BJ (cell line): ENCODE measurements at places on chromosomes 2 and 18.
A peak's percentile ranks its signal among the peaks of the same experiment; 100 is the strongest.

- no peak for DNase-seq
Measured at GRCh38 chr2:70024284-70024683, 62.9 kb upstream of the ASPRV1 start.

DNA sequence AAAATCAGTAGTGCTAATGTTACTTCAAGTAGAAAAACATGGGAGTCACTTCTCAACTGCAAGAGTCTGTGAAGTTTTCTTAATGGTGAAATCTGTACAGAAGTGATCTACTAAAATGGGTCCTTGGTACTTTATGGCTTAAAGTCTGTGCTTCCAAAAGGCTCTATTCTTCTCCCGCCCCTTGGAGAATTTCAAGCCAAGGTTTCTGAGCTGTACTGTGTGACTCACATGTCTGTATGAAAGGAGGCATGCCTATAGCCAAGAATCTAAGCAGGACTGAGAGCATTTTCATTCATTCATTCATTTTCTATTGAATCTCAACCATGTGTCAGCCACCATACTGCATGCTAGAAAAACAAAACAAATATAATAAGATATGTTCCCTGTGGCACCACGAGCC lies 19.8 kb upstream of the DDX18 start:
- no peak for DNase-seq

- no peak for DNase-seq
Measured at GRCh38 chr2:13114391-13114790, 397.7 kb downstream of the TRIB2 start.

- no peak for DNase-seq
Measured at GRCh38 chr2:133453032-133453431, 115.2 kb downstream of the NCKAP5 start.

- peak; percentile 19 for DNase-seq
Measured at GRCh38 chr2:151860613-151861146, 32.5 kb upstream of the ARL5A start.

DNA sequence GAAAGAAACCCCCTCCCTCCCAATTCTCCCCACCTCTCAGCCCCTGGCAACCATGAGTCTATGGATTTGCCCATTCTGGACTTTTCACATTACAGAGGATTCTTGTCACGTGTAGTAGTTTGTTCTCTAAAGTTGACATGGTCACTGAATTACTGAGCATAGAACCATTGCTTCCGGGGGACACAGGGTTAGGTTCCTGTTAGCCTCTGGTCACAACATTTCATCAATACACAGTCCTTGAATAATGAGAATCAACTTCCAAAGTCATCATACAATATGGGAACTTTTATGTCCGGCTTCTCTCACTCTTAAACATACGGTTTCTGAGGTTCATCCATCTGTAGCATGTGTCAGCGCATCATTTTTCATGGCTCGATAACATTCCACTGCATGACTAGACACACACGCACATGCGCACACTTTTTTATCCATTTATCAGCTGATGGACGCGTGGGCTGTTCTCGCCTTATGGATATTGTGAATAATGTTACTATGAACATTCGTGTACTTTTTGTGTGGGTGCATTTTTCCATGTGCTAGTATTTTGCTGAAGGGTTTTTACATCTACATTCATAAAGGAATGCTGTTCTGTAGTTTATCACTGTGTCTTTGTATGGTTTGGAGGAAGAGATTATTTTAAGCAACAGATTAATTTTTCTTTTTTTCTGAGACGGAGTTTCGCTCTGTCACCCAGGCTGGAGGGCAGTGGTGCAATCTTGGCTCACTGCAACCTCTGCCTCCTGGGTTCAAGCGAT lies 48.1 kb downstream of the PARD6G start:
- DNase-seq = no peak

DNA sequence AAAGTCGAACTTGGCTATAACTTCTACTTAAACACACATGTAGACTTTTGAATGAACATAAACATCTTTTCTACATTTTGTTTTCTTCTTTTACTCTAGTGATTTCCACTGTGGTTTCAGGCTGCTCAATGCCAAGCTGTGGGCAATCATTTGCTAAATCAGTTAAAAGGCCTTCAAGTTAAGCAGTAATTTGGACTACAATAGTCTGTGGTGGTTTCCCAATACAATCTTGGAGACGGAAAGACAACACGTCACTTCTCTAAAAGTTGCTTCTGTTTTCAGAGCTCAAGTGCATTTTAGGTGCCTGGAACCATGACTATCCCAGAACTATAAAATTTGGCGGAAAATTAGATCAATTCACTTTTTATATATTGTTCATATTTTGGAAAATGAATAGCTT lies 69.4 kb downstream of the TXNL1 start:
- no peak for DNase-seq

DNA sequence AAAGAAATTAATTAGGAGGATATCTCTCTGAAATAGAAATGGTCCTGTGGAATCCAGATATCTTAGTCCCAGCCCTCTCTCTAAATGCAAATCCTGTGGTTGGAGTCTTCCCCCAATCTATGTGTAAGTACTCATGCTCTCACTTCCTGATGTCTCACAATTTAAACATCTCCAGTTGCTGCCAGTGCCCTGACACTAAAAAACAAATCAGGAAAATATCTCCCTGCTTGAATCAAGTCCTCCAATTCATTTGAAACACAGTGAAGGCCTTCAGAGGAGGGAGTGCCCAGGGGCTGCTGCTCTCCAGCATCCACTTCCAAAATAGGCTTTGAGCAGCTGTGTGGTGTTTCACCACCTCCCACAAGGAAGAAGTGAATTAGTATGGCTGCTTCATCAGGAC lies 413.8 kb downstream of the RAD51AP2 start:
- DNase-seq = no peak

DNA sequence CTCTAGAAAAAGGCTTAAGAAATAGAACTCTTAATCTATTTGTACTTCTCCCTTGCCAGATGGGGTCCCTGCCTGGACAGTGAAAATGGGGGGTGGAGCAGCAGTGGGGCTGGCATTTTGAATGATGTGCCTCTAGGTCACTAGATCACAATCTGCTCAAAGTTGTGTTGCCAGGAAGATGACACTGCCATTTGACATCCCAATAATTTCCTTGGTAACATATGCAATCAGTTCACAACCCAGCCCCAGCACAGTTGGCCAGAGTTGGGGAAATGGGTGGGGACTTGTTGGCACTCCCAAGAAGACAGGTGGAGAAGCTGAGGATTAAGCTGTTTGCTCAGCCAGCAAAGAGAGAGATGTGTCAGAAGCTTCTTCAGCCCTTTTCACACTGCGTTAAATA lies 558.3 kb upstream of the KLHL29 start:
- DNase-seq = no peak

DNA sequence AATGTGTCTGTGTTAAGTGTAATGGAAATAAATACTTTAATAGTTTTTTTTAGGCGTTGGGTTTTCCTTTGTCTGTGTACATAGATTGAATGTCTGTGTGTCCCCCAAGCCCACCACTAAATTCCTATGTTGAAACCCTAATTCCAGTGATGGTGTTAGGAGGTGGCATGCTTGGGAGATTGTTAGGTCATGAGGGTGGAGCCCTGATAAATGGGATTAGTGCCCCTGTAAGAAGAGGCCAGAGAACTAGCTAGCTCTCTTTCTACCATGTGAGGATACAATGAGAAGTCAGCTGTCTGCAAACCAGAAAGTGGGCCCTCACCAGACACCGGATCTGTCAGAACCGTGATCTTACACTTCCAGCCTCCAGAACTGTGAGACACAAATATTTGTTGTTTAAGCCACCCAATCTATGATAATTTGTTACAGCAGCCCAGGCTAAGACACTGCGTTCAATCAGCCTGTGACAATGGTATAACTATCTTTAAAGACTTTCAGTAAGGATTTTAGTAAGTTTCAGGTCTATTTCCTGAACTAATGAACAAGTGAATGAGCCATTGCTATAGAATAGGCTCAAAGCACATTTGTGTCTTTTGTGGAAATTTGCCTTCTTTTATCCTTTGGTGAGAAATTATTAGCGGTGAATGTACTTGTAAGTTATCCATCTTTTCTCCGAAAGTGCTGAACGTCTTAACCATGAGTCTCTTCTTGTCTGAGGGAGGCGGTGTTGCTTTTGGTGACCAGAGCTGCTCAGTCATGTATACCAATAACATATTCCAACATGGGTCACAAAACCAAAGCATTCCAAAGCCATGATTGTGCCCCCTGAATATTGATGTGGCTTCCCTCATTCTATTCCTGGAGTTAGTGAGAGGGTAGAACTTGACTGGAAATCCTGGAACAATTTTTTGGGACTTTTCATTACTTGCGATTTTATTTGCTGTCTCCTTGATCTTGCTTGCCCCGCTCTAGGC lies 29.6 kb upstream of the IL1R1 start:
- DNase-seq = no peak

- DNase-seq = no peak
Measured at GRCh38 chr2:943821-944220, 6.8 kb upstream of the SNTG2 start.

- DNase-seq = no peak
Measured at GRCh38 chr18:71329114-71329513, 1040.3 kb downstream of the SOCS6 start.

GRCh38 chr2:85534099-85534498 lies 4.9 kb upstream of the MAT2A start:
- no peak for DNase-seq

- no peak for DNase-seq
Measured at GRCh38 chr2:199697469-199697868, 153.5 kb downstream of the FTCDNL1 start.

- DNase-seq = no peak
Measured at GRCh38 chr2:175282886-175283285, 101.4 kb upstream of the ATP5MC3 start.

- DNase-seq = no peak
Measured at GRCh38 chr2:7951490-7951889, 730.4 kb upstream of the ID2 start.

GRCh38 chr2:158184556-158185343 lies 83.1 kb downstream of the UPP2 start:
- DNase-seq = no peak

- DNase-seq = no peak
Measured at GRCh38 chr2:136212426-136213378, 94.8 kb upstream of the CXCR4 start.
